SK-N-DZ (cell line): ENCODE measurements at places on chromosomes 6 and 20.

DNA sequence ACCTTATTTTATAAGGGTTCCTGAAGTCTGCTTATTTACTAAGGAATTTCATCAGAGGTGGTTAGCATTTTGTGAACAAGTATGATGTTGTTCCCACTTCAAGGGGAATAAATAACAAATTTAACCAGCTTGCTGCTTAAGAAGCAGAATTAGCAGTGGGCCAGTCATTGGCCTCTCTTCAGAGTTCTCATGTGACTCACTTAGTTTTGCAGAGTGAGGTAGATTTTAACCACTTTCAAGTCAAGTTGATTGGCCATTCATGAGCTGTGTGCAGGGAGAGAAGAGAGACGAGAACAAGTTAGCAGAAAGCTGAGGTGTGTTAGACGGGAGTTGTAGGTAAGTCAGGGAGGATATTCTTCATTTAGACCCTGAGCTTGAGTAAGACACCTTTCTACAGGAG, 18.1 kb downstream of the TOP1 start:
- DNase-seq: no peak

DNA sequence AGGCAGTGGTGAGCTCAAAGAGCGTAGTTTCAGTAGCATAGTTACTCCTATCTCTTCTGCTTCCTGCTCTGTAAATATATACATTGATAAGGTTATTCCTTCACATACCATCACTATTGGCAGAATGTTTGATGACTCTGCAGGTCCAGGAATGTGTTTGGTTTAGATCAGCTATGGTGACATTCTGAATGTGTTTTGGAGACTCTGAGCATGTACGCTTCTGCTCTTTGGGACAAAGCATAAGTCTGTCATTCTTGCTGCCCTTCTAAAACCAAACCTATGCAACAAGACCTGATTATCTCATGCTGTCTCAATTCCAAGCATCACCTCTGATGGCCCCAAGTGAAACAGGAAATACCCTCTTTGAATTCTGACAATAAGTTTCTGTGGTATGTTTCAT, 1074.3 kb downstream of the KIF16B start:
- DNase-seq: no peak

DNA sequence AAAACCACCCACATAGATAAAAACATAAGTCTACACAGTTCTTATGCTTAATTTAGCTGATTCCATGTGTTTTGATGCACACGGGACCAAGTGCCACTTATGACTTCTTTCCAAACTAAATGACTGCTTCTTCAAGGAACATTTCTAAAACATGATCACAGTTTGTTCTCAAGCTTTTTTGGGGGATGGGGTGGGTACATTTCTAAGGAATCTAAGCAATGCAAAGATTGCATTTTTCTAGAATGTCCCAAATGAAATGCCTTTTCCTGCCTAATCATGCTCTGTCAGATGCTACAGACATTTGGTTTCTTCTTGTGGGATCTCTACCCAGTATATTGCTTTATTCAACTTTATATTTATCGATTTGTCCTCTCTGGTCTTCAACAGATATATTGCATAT, 496.8 kb upstream of the JAG1 start:
- no peak for DNase-seq

DNA sequence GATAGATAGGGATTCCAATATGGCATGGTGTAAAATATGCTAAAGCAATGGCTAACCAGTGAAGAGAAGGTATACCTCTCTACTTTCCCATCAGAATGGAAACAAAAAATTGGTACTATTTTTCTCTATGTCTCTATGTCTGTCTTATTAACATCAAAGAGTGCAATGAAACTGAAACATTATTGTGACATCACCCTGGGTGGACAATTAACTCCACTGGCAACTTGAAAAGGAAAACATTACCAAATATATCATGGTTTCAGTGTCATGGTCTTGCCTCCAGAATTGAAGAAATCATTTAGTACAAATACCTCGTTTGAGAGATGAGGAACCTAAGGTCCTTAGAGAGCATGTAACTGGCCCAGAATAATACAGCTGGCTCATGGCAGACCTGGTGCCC, 1132.5 kb upstream of the MAP3K7 start:
- no peak for DNase-seq

- no peak for DNase-seq
Observed at GRCh38 chr6:5067305-5067704, 17.8 kb upstream of the PPP1R3G start.

DNA sequence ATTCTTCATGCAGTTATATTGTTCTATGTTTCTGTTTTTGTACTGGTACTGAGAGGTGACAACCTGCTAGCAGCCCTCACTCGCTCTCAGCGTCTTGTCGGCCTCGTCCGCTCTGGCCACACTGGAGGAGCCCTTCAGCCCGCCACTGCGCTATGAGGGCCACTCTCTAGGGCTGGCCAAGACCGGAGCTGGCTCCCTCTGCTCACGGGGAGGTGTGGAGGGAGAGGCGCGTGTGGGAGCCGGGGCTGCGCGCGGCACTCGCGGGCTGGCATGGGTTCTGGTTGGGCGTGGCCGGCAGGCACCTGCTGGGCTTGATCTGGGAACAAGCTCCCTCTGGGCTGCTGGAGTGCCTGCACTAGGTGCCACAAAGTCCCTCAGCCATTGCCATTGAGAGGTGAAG, 1323.8 kb upstream of the EYS start:
- DNase-seq: no peak

DNA sequence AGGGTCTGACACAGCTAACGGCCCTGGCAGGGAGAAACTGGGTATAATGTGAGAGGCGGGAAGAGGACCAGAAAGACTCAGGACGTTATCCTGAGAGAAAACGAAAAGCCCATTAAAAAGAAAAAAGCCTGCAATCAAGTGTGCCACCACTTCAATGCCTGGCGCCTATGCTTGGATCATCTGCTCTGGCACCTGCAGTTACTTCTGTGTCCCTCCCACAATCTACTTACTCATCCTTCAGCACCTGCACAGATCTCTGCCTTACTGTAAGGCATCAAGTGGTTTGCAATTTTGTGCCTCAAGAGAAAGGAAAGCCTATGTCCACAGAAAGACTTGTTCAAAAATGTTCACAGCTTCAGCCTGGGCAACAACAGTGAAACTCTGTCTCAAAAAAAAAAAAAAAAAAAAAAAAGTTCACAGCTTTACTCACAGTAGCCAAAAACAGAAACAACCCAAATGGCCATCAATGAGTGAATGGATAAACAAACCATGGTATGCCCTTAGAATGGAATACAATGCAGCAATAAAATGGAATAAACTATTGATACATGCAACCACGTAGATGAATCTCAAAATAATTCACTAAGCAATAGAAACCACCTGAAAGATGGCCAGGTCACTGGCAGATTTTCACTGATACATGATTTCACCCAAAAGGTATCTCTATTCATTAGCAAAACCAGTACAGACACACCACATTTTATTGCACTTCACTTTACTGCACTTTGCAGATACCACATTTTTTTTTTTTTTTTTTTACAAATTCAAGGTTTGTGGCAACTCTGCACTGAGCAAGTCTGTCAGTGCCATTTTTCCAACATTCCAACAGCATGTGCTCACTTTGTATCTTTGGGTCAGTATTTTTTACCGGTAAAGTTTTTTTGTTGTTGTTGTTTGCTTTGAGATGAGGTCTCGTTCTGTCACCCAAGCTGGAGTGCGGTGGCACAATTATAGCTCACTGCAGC, 48.6 kb downstream of the ABHD12 start:
- no peak for DNase-seq

GRCh38 chr20:21539512-21539911, 25.6 kb upstream of the NKX2-2 start:
- DNase-seq: no peak

- DNase-seq: no peak
Observed at GRCh38 chr6:105489216-105489530, 86.3 kb upstream of the PREP start.
